ENCODE measurements at places on chromosomes 7 and 10.

DNA sequence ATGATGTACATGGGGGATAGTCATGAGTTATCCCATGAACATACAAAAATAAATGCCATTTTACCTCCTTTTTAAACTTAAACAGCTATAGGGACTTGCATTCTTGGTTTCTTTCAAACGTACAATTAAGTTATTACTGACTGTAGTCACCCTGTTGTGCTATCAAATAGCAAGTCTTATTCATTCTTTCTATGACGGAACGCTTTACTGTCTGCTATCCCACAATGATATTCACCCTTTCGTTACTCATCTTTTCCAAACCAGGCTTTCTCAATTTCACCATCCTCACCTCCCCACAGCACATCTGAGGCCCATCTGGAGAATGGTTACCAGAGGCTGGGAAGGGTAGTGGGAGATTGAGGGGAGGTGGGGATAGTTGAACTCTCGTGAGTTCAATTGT is 218.8 kb downstream of the PHF14 start:
- DNase-seq, result no peak

GRCh38 chr10:112475575-112476218 is 28.7 kb downstream of the VTI1A start:
- no peak for DNase-seq

- DNase-seq, result no peak
Measured at GRCh38 chr10:33930079-33930478, 595.6 kb upstream of the NRP1 start.

DNA sequence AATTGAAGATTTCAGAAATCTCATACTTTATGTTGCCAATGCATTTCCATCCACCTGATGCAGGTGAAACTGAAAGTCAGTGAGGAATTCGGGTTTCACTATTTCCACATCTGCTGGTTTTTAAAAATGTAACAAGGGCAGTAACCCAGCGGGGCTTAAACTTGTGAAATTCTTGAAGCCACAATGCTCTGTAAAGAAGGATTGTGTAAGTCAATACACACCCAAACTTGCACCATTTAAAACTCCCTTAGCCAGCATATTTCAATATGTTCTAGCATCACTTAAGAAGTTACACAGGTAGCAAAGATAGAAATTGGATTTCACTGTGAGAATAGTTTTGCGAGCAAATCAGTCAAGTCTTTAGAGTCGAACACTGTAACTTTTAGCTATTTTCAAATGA is 386.1 kb downstream of the PLXDC2 start:
- no peak for DNase-seq

DNA sequence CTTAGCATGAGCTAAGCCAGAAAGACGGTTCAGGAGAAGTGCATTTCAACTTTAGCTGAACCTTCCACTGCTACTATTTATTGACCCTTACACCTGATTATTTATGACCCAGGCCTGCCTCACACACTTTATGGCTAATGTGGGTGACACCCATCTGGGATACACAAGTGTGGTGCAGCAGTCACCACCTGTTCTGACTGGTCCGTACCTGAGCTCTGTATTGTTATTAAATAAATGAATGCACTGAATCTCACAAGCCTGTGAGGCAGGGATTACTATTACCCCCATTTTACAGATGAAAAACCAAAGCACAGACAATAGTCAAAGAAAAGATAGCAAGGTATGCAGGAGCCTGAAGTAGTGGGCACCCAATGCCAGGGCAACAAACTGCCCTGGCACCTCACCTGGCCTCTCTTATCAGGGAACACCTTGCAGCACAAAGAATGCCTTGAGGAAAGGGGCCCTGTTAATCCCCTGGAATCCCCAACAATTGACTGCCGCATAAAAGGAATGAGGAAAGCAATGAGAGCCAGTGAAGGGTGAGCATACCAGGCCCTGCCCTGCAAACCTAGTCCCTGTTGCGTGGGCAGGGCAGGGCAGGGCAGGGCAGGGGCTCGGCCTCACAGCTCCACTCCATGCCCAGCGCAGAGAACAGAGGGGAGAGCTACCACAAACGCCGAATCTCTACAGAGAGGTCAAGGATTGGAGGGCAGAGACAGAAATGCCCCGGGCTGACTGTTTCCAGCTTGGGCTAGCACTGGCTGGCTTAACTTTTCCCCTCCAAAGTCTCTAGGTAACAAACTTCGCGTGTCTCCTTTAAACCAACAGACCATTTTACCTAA is 1.3 kb downstream of the ANXA11 start:
- DNase-seq, result no peak

DNA sequence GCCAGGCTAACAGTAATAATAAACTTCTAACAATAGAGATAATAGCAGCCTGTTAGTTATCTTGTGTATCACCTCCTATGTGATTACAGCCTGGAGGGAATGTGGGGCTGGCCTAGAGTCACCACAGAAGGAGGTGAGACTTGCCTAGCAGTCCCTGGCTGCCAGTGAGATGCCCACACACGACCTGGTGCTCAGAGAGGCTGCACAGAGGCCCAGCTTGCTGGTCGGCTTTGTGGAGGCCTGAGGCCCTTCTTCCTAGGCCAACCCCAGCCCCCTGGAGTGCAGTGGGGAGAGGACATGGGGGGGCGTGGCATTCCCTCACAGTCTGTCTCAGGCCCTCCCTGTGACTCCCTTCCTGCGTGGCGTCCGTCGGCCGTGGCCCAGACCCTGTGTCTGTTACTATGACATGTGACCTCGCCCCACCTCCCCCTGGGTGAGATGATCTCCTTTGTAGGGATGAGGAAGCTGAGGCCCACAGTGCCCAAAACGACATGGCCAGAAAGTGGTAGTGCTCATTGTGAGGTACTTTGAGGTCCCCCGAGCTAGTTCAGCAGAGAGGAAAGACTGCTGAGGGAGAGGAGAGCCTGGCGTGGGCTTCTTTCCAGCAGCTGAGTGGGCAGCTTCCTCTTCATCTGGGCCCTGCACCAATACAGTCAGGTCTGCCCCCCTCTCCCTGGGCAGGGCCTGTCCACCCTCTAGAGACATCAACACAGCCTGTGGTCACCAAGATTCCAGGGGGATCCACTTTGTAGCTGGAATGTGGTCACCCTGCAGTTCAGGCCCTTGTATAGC is 29.7 kb downstream of the UNC5B start:
- DNase-seq, result no peak

DNA sequence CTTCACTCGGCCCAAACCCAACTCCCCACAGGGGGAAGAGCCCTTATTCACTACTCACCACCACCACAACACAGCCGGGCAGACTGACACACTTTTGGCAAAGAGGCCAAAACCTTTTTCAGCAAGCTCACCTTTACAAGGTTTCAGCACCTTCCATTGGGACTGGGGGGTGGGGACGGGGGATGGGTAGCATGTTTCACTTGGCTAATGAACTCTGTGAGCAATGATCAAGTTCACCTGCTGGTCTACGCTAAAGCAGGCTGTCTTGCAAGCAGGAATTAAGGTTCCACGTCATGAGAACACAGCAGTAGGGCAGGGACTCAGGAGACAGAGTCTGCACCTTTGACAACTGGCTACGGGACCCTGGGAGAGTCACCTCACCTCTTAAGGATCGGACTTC is 7.0 kb downstream of the FAM53B start:
- DNase-seq, result no peak
